Activated B cell treated with CpG ODN at 0.5 μM for 24 hours (primary cell): ENCODE measurements at places on chromosomes 13 and 19. TPM values are rescaled to one million over a fixed set of nuclear protein-coding genes. Genes with fewer than 3 reads are reported as not detected.

- no peak for DNase-seq
These were observed 20.2 kb downstream of the CARM1 start for GRCh38 chr19:10891405-10892086.

DNA sequence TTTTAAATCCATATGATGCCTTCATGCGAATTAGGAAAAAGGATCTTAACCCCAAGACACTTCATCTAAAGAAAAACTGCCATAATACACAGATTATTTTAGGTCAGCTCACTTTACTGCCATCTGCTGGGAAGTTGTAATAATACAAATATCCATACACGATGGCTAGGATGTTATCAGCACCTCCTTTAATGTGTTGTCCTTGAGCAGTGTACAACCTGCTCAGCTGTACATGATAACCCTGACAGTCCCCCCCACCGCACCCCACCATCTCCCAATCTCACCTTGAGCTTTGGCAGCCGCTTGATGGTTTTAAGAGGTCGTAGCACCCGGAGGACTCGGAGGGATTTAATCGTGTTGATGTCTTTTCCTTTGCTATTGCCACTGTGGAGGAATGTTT, 112.2 kb downstream of the IER2 start:
- no peak for DNase-seq

GRCh38 chr13:91347996-91348905, 764 bp downstream of the MIR17HG start:
- DNase-seq: peak; percentile 74

Gene ANKLE1
- total RNA-seq: 7.9 and 9.1 TPM in 2 replicates

Gene CFAP97D2
- not detected in 2 replicates for total RNA-seq
